ENCODE measurements at places on chromosomes 2 and 18. TPM values are rescaled to one million over a fixed set of nuclear protein-coding genes. Genes with fewer than 3 reads are reported as not detected.
A peak's percentile ranks its signal among the peaks of the same experiment; 100 is the strongest.

GRCh38 chr2:175755169-175755568 is 246.9 kb downstream of the LNPK start:
- no peak for DNase-seq
- H3K36me3 ChIP-seq, result no peaks in the 10 kb centered on the region
- no peak overlapping the region for H3K27ac ChIP-seq
- H3K4me1 ChIP-seq, result no peaks in the 10 kb centered on the region
- H3K27me3 ChIP-seq, result no peaks in the 10 kb centered on the region

DNA sequence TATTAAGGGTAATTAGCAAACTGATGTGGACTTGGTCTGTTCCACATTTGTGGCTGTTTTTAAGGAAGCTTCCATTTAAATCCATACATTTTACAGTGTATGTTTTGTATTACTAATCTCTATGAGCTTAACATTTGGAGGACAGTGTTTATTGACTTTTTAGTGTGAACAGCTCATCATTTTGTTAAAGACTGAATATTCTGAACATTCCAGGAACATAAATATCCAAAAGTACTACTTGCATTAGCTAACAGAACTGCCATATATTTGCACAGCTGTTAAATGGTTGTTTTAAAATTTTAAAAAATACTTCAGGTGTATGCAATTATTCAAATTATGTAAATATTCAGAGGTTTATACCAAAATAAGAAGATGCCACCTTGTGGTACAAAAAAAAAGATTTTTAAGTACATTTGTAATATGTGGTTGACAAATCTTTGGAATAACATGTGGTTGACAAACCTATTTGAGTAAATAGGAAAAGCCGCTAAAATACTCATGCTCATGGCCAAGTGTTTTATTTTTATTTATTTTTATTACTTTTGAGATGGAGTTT is 439.7 kb upstream of the FANCL start:
- H3K4me1 ChIP-seq, result no peaks in the 10 kb centered on the region
- no peak for DNase-seq
- H3K4me3 ChIP-seq, result no peak overlapping the region

GRCh38 chr18:54775686-54776085 is 52.6 kb upstream of the RAB27B start:
- H3K36me3 ChIP-seq, result no peaks in the 10 kb centered on the region
- no peak overlapping the region for H3K27ac ChIP-seq
- DNase-seq, result no peak
- H3K27me3 ChIP-seq, result no peaks in the 10 kb centered on the region

GRCh38 chr18:60698901-60699300 is 326.3 kb upstream of the MC4R start:
- no peaks in the 10 kb centered on the region for H3K4me1 ChIP-seq
- H3K36me3 ChIP-seq, result no peaks in the 10 kb centered on the region
- H3K27ac ChIP-seq, result no peak overlapping the region
- no peaks in the 10 kb centered on the region for H3K27me3 ChIP-seq

DNA sequence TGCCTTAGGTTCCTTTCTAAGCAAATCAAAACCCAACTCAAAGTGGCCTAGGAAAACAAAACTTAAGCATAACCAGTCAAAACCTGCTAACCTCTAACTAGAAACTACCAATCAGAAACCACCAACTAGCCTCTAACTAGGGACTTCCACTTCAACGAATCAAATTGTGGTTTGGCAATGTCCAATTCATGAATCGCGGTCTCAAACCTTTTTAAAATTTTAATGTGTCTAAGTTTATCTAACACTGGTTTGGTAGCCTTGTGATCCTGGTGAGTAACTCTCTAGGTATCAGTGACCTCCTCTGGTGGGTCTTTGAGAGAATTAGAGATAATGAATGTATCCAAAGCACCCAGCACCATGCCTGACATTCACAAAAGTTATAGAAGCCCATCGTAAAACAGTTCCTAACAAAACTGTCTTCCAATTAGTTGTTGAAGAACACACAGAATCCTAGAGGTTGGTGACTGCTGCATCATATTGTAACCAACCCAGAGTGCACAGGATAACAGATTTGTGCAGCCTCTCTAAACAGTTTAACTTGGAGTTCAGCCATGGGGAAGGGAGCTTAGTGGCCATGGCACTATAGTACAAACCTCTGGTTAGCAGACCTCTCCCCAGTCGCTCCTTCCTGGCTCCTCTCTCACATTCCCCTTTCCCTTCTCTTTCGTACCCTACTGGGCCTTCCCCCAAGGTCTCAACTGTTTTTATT is 45.2 kb upstream of the B3GNT2 start:
- no peaks in the 10 kb centered on the region for H3K36me3 ChIP-seq
- H3K4me3 ChIP-seq, result no peak overlapping the region
- no peaks in the 10 kb centered on the region for H3K27me3 ChIP-seq

DNA sequence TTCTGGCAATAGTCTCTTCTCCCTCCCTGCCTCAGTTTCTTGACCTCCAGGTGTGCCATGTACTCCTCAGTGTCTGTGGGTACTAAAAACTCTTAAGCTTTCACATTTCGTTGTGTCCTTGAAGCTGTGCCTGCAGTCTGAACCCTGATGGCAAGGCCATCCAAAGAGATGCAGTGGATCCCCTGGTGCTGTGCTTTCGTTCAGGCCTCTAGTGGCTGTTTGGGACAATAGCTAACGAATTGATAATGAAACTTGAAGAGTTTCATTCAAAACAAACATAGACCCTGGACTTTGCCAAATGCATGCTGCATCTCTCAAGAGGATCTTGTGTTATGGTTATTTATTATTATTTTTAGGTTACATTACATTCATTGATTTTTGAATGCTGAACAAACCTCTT is 523.1 kb upstream of the FSIP2 start:
- no peak overlapping the region for H3K27ac ChIP-seq
- DNase-seq, result no peak
- H3K36me3 ChIP-seq, result no peaks in the 10 kb centered on the region
- H3K4me1 ChIP-seq, result no peaks in the 10 kb centered on the region

DNA sequence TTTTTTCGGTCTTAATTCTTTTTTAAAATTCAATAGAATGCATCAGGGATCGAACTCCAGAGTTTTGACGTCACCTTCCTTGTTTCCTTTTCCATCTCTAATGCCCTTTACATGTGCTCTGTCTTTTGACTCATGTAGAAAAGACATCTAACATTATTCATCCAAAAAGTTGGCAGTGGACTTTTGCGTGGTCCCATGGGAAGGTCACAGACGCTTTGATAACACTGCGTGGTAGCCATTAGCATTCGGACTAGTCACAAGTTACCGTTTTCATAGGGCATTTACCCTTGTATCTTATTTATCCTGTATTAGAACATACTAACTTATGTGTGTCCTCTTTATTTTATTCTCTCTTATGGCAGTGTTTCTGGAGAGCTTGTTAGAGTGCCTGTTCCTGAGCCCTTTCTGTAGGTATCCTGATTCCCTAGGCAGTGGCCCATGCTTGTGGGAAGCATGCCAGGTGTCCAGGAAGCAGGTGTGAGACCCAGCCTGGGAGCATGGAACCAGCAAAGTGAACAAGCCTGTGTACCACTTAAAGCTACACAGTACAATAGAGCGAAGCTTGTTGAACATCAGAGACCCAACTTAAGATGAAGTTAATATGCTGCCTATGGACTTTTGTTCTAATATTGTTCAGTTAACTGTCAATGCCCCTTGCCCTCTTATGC is 73.6 kb upstream of the RBM44 start:
- H3K36me3 ChIP-seq, result no peaks in the 10 kb centered on the region
- H3K27ac ChIP-seq, result no peak overlapping the region
- no peak for DNase-seq
- H3K4me1 ChIP-seq, result no peaks in the 10 kb centered on the region

DNA sequence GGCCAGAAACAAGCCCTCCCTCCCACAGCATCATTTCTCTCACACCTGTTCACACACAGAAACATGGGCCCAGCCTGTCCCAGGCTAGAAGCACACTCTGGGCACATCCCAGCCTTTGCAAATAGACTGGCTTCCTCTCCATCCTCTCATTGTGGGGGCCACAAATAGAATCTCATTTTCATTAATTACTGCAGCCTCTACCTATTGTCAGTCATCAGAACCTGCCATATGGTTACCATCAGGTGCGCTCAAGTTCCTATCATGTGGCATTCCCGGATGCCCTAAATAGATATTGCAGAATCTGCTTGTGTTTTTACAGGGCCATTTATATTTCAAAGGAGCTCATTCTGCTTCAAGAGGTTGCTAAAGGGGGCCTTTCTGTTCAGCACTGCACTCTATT is 460.7 kb downstream of the BCL11A start:
- H3K36me3 ChIP-seq, result no peaks in the 10 kb centered on the region
- H3K4me3 ChIP-seq, result no peak overlapping the region
- H3K4me1 ChIP-seq, result no peaks in the 10 kb centered on the region
- no peaks in the 10 kb centered on the region for H3K27me3 ChIP-seq
- no peak for DNase-seq

DNA sequence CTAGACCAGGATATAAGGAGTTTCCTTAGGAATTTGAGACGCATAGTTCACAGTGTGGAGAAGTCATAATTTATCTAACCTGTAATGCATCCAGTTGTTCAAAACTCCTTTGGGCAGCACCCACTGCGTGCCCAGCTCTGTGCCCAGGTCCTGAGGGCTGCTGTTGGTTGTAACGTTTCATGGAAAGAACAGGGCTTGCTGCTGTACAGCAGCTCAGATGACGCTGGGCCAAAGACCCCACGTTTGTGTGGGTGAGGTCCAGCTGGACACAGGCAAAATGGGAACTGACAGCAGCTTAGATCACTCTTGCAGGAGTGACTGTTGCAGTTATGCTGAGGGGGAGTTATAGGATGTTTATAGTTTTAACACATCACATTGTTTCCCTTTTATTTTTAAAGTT is 30.0 kb upstream of the HS6ST1 start:
- no peak overlapping the region for H3K4me3 ChIP-seq
- H3K36me3 ChIP-seq, result peaks cover 3% of the 10 kb centered on the region
- DNase-seq, result no peak
- H3K4me1 ChIP-seq, result peaks cover 30% of the 10 kb centered on the region

DNA sequence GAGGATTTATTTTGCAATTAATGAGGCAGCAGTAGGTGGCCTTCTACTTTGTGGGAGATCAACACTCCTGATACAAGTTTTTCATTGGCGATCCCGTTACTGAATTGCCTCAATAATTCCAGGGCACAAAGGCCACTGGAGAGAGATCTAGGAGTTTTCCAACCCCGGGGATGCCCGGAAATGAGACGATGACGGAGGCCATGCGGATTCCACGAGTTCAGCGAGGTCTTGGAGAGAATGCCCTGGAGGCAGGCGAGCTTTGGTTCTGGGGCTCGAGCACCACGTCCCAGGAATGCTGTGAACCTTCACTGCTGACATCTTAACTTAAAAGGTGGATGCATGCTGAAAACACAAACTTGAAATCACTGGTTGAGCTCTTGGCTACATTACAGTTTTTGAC is 74.2 kb downstream of the LDLRAD4 start:
- H3K4me3 ChIP-seq, result no peak overlapping the region
- DNase-seq, result no peak
- H3K27ac ChIP-seq, result no peak overlapping the region
- no peaks in the 10 kb centered on the region for H3K27me3 ChIP-seq
- no peaks in the 10 kb centered on the region for H3K36me3 ChIP-seq

GRCh38 chr18:21739604-21740537 is 721 bp upstream of the MIB1 start:
- H3K36me3 ChIP-seq, result no peaks in the 10 kb centered on the region
- H3K4me1 ChIP-seq, result peaks cover 4% of the 10 kb centered on the region
- peak overlapping the region; percentile 98 for H3K27ac ChIP-seq
- peak overlapping the region; percentile 79 for H3K4me3 ChIP-seq
- DNase-seq, result no peak

GRCh38 chr18:8041526-8042111 is 474.5 kb downstream of the PTPRM start:
- no peaks in the 10 kb centered on the region for H3K36me3 ChIP-seq
- H3K4me1 ChIP-seq, result no peaks in the 10 kb centered on the region
- no peak overlapping the region for H3K27ac ChIP-seq
- H3K4me3 ChIP-seq, result no peak overlapping the region
- no peak for DNase-seq

GRCh38 chr2:232530626-232531260 is 4.8 kb downstream of the CHRND start:
- H3K4me3 ChIP-seq, result no peak overlapping the region
- H3K36me3 ChIP-seq, result no peaks in the 10 kb centered on the region
- H3K4me1 ChIP-seq, result no peaks in the 10 kb centered on the region

DNA sequence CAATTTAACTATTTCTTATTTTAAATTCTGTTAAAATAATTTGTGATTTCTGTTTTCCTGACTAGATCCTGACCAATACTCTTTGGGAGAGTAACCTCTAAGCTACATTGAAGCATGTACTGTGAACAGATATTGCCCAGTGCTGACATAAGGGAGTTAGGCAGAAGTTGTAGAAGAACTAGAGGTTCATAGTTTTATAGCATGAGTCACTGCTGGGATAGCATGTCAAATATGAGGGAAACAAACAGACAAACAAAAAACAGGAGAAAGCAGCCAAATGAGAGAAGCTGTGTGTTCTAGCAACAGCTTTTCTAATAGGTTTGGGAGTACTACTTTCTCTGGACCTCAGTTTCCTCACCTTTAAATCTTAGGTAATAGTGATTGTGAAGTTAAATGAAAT is 72.4 kb downstream of the CERS6 start:
- H3K4me3 ChIP-seq, result no peak overlapping the region
- no peak overlapping the region for H3K27ac ChIP-seq
- DNase-seq, result no peak

WDR75 gene
- 44.6 TPM for total RNA-seq

ALPG gene
- not detected for total RNA-seq

ARL4C gene
- 31.9 TPM for total RNA-seq

PLEK gene
- total RNA-seq, result 12.3 TPM
